M059J (cell line): ENCODE measurements at places on chromosomes 2 and 18. TPM values are rescaled to one million over a fixed set of nuclear protein-coding genes. Genes with fewer than 3 reads are reported as not detected.

GAD1 gene
- 3.0 and 3.6 TPM in 2 replicates for total RNA-seq

AKAIN1 gene
- not detected in 2 replicates for total RNA-seq

MAPRE3 gene
- 0.57 and 7.1 TPM in 2 replicates for total RNA-seq

VWC2L gene
- 0.02 TPM in 1 of 2 replicates, not detected in the other for total RNA-seq

ERMN gene
- 0.12 and 0.17 TPM in 2 replicates for total RNA-seq

NOL4 gene
- not detected in 2 replicates for total RNA-seq

PNO1 gene
- 24.0 and 25.6 TPM in 2 replicates for total RNA-seq

CPO gene
- total RNA-seq: not detected in 2 replicates

INPP5D gene
- not detected in 2 replicates for total RNA-seq

AP1S3 gene
- 3.0 and 5.4 TPM in 2 replicates for total RNA-seq

ADRA2B gene
- not detected in 2 replicates for total RNA-seq

SERPINB5 gene
- total RNA-seq: not detected in 2 replicates

CHRND gene
- not detected in 2 replicates for total RNA-seq

PPP1R1C gene
- total RNA-seq: 5.2 and 8.4 TPM in 2 replicates

RAD51AP2 gene
- not detected in 2 replicates for total RNA-seq

POMC gene
- not detected in 2 replicates for total RNA-seq

MEIS1 gene
- total RNA-seq: 3.4 and 4.5 TPM in 2 replicates

TMEM87B gene
- total RNA-seq: 21.9 and 27.3 TPM in 2 replicates

SDC1 gene
- total RNA-seq: 83.3 and 127 TPM in 2 replicates

LYG2 gene
- total RNA-seq: 0.84 TPM in 1 of 2 replicates, not detected in the other
